ENCODE measurements at places on chromosomes 3 and 15.
A peak's percentile ranks its signal among the peaks of the same experiment; 100 is the strongest.

- H3K27ac ChIP-seq: no peak overlapping the region
- H3K27me3 ChIP-seq: no peaks in the 10 kb centered on the region
- no peak for DNase-seq
- H3K36me3 ChIP-seq: no peaks in the 10 kb centered on the region
Measured at GRCh38 chr15:59378855-59379254, 6.2 kb upstream of the MYO1E start.

DNA sequence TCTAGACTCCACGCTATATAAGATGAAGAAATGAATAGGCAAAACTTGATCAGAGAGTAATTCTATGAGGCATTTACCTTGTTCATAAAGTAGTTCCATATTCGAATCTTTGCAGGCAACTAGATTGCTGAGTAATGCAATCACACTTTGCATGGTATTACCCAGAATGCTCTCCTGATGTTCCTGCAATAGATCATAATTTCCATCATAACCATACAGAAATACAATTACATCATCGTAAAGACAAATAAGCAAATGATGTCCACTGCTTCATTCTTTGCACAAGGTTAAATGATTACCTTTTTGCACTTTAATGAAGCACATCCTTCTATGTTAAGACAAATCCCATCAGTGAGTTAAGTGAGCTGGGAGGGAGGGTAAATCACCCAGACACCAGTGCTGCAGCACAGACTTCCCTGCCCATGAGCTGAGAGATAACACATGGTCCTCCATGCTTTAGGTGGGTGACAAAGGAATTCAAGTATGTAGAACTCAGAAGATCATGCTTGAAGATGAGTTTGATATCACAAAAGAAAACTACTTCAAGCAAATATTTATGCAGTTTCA lies 366.7 kb downstream of the CTNNB1 start:
- H3K27me3 ChIP-seq: no peaks in the 10 kb centered on the region
- H3K4me3 ChIP-seq: no peak overlapping the region
- no peaks in the 10 kb centered on the region for H3K36me3 ChIP-seq
- no peaks in the 10 kb centered on the region for H3K4me1 ChIP-seq

GRCh38 chr3:133575086-133575485 lies 1.6 kb downstream of the CDV3 start:
- H3K36me3 ChIP-seq: peaks cover 30% of the 10 kb centered on the region
- peak overlapping the region; percentile 93 for H3K4me3 ChIP-seq
- no peaks in the 10 kb centered on the region for H3K27me3 ChIP-seq
- DNase-seq: no peak
- peak overlapping the region; percentile 91 for H3K27ac ChIP-seq

- H3K36me3 ChIP-seq: no peaks in the 10 kb centered on the region
- H3K27me3 ChIP-seq: no peaks in the 10 kb centered on the region
- no peak overlapping the region for H3K27ac ChIP-seq
- H3K4me3 ChIP-seq: no peak overlapping the region
- no peaks in the 10 kb centered on the region for H3K4me1 ChIP-seq
Measured at GRCh38 chr3:152243301-152243711, 25.4 kb upstream of the MBNL1 start.

- DNase-seq: peak; percentile 55
- H3K4me3 ChIP-seq: peak overlapping the region; percentile 99
- H3K4me1 ChIP-seq: peaks cover 14% of the 10 kb centered on the region
- H3K27me3 ChIP-seq: no peaks in the 10 kb centered on the region
Measured at GRCh38 chr3:192915304-192915703, 2.4 kb downstream of the MB21D2 start.

Data from astrocyte (in vitro differentiated cells and primary cell).